T-cell (primary cell): ENCODE measurements at places on chromosomes 12 and 14.

DNA sequence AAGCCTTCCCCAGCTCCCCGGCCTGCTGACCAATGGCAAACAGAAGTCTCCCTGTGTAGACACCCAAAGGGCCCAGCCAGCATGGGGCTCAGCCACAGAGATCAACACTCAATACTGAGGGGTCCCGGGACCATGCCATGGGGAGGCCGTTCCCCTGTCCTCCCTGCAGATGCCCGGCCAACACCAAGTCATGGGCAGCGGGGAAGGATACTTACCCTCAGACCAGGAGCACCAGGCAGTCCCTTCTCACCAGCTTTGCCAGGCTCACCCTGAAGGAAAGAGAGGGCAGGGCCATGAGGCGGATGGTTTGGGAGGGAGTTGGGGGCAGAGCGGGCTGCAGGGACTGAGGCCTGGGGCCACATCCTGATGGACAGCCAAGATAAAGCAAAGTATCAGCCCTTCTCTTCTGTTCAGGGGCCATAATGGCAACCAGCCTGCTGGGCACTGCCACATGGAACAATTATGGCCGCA, 19.9 kb downstream of the COL2A1 start:
- DNase-seq = no peak

GRCh38 chr14:91245029-91245428, 525 bp upstream of the GPR68 start:
- peak; percentile 65 for DNase-seq

DNA sequence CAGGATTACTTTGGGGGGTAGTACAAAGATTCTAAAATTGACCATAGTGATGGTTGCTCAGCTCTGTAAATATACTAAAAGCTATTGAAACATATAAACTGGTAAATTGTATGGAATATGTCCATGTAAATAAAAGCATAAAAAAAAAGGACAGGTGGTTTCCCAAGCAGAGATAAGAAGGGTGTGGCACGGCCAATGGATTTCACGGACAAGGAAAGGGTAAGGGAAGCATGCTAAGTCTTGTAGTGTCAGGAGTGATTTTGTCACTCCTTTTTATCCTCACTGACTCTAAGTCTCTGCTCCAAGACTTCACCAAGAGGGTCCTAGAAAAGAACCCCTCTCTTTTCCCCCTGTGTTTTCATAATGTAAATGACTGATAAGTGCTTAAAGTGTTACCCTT, 229.2 kb downstream of the SPTSSA start:
- DNase-seq = no peak

- peak; percentile 18 for DNase-seq
Observed at GRCh38 chr12:54749191-54749818, 101.1 kb upstream of the DCD start.

DNA sequence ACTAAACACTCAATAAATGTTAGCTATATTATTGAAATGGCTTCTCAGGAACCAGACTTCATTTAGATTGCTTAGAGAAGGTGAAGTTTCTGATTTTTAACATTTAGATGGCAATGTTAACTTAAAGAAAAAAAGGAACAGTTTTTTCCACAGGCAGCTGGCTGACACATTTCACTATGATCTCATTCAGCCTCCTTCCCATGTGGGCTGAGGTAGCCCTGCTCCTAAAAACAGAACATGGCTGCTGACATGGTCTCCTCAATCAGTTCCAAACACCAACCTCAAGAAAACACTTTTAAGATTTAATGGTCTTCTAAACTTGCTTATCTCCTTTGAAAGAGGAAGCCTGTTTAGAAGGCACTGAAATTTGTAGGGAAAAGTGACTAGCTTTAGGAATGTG, 23.8 kb downstream of the GNS start:
- no peak for DNase-seq

- no peak for DNase-seq
Observed at GRCh38 chr12:65853489-65854157, 29.3 kb downstream of the HMGA2 start.

- peak; percentile 27 for DNase-seq
Observed at GRCh38 chr12:113479590-113480335, 8.1 kb upstream of the LHX5 start.

GRCh38 chr12:21884936-21885335, 56.3 kb downstream of the ABCC9 start:
- no peak for DNase-seq

DNA sequence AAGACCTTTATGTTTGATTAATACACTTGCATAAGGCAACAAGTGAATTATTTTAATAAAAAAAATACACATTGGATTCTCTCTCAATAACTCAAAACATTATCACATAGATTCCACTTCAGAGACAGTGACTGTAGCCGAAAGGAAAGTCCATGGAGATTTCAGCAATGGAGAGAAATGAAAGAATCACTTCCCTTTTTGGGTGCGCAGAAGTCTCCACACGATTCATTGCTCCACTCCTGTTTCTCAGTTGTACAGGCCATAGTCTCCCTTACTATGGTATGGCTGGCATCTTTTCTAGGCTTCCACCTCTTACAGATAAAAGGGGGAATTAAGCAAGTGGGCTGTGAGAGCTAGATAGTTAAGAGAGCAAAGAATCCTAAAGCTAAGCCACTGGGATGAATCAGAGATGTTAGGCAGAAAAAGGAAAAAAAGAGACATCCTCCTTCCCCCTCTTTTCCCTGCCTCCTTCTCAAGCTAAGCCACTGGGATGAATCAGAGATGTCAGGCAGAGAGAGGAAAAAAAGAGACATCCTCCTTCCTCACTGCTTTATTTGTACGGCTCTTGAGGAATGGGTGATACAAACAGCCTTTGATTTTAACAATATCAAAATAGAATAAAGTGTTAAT, 16.3 kb downstream of the ST8SIA1 start:
- DNase-seq = no peak

- DNase-seq = no peak
Observed at GRCh38 chr12:92513231-92513730, 189.5 kb upstream of the PLEKHG7 start.

DNA sequence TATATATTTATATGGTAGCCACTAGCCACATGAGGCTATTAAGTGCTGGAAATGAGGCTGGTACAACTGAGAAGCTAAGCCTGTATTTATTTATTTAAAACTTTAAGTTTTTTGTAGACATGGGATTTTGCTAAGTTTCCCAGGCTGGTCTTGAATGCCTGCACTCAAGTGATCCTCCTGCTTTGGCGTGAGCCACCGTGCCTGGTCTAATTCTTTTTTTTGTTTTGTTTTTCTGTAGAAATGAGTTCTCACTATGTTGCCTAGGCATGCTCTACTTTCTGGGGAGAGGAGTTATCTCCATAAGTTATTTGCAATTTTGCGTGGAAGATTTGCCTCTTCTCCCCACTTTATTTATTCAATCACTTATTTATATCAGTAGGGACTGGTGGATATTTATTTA, 4.8 kb upstream of the SNRNP35 start:
- no peak for DNase-seq

DNA sequence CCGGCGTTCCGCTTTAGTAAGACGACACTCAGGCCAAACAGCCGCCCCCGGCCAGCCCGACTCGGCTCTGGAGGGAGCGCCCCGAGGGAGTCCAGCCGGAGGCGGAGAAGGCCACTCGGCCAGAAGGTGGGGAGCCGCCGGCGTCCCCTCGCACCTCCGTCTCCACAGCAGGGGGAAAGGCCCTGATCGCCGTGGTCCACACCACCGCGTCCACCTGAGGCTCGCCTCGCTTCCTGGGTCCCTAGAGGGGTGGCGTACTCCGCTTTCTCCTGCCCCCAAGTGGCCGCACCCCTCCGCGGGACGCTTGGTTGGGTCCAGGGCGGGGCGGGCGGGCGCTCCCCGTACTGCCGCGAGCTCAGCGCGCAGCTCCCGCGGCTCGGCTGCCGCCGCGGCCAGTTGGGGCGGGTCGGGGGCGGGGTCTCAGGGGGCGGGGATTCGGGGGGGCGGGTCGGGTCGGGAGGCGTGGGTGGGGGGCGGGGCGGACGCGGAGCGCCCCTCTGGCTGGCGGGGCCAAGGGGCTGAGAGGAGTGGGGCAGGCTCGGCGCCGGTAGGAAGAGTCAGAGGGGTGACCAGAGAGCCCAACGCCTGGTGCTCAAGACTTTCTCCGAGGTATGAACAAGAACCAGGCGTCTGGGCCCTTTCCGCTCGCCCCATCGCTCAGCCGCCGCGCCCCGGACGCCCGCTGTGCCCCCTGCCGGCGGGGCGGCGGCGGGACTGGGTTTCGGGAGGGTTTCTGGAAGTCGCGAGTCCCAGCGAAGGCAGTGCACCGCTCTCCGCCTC, at the start of gene FRMD6:
Gene FRMD6 (plus strand): TSS at position 523 of the 780 bp plus-strand sequence. CDS start 37,927 bp downstream, outside the sequence.
- DNase-seq = peak; percentile 70

DNA sequence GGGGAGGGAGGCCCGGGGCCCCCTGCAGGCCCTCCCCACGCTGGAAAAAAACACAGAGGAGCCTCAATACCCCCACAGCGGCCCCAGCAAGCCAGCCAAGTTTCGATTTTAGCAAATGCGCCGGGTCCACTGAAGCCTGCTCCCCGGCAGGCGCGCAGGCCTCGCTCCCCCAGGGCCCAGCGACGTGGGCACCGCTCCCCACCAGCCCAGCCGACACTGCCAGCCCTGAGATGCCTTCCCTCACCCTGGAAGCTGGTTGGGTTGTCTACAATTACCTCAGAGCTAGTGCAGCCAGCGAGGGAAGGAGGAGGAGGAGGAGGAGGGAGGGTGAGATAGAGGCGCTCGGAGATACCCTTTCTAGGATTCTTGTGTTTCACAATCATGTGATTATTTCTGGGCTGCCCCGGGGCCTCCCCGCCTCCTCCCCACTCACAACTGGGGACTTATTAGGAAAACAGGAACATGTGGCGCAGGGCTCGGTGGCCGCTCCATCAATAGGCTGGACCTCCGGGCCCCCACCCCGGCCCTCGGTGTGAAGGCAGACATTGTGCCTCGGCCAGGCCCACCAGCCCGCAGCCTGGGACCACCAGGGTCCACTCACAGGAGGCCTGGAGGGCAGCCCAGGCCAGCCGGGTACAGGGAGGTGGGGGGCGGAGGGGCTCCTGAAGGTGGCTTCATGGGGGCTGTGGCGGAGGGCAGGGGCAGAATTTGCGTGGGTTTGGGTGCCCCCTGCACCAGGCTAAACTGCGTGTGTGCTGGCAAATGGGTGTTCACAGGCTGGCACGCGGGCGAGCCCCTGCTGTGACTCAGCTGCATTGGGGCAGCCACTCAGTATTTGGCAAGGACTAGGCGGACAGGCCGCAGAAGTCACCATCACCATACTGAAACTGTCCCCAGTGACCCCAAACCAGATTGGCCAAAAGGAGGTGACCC, 109.9 kb downstream of the NCOR2 start:
- peak; percentile 42 for DNase-seq

- no peak for DNase-seq
Observed at GRCh38 chr12:78880078-78880477, 15.5 kb downstream of the SYT1 start.

DNA sequence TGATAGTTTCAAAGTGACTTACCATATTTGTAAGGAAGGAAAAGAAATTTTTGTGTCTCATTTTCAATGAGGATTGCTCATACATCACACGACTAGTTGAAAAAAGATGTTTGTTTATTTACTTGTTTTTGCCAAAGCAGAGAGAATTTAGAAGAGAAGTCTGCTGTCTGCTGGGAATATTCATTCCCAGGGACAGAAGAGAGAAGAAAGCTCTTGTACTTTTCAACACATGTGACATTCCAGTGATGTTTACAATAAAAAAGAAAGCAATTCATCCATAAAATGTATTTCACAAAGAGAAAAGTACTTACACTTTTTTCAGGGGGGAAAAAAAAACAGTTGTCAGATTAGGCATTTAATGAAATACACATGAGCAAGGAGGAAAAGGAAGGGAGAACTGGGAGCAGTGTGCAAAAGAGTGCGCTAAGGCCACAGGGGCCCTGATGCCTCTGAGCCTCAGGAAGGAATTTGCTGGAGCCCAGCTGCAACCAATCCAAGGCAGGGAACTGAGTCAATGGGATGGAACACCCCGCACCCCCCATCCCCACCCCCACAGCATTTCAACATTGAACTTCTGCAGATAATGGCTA, 115.0 kb downstream of the RPAP3 start:
- no peak for DNase-seq
